CD4-positive, alpha-beta T cell treated with Interleukin-2 at 100 ng/mL for 4 hours (primary cell): ENCODE measurements at places on chromosomes 7 and 10.
A peak's percentile ranks its signal among the peaks of the same experiment; 100 is the strongest.

DNA sequence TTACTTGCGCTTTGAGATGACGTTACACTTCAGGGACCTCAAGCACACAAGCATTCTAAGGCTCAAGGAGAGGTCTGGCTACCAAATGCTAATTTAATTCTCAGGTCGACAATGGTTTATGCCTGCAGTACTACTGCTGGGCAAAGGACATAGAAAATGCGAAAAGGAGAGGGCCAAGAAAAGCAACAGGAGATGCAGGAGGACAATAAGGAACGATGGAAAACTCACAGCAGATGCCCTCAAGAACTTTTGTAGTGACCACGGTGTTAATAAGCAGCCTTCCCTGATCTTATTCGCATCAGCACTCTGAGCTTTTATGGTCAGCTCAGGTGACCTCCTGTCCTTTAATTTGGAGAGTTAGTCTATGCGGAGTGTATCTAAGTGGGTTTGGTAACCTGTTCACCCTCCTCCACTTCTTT is 146.3 kb downstream of the GPR85 start:
- DNase-seq = no peak

DNA sequence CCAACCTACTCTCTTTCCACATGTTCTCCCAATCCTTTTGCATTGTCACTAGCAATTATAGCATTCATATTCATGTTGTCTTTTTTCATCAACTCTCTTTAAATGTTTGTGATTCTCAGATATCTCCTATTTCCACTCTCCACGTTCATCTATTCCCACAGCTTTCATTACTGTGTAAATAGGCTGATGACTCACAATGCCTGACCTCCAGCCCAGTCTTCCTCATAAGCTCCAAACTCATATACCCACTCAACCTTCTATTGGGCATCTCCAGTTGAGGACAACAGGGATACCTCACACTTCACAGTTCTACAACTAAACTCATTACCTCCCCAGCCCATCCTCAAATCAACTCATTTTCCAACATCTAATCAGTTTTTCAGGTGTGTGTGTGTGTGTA is 194.1 kb downstream of the DGKI start:
- no peak for DNase-seq

GRCh38 chr10:75392271-75392670 is 9.3 kb downstream of the ZNF503 start:
- no peak for DNase-seq

DNA sequence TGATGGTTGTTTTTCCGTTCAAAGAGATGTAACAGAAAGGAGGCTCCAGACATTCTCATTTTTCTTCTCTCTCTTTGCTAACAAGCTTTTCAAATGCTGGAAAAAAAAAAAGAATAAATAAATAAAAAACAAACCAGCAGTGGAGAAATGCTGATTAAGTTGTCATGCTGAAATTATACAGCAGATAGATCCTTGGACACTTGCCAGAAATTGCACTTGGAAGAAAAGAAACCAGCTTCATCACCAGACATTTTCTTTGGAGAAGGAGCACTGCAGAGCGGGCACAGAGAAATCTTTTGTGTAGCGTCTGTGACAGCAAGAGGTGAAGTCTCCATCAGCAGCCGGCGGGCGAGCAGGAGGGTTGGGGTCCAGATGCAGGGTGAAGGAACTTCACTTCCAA is 55.8 kb downstream of the CLRN3 start:
- DNase-seq = no peak

GRCh38 chr7:159094919-159095915 is 49.5 kb downstream of the VIPR2 start:
- no peak for DNase-seq

- no peak for DNase-seq
These were observed 66.6 kb downstream of the ABCC2 start for GRCh38 chr10:99849057-99849456.

DNA sequence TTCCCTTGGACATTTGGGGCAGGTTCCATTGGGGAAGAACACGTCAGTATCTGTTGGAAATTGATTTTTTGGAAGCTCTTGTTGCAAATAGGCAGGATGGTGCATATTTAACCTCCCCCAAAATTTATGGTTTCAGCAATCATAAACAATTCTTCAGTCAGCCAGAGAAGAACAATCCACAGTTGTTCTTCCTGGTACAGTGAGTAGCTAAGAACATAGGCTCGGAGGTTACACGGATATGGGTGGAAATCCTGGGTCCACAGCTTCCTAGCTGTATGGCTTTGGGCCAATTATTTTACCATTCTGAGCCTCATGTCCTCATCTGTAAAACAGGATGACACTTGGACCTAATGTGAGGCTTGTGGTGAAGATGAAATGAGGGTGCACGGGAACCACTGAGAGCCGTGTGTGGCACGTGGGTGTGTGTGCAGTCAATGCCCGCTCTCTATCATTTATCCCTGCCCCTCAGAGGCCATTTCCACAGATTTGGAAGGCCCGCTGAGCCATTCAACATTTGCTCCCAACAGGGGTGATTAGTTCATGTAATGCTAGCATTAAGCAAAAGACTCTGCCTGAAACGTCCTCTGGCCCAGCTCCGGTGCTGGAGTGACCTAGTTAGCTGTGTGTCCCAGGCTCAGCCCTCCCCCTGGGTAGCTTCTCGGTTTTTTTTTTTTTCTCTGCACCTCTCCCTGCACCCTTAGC is 9.7 kb downstream of the CAMK1D start:
- DNase-seq = no peak

GRCh38 chr10:101781984-101782810 is 1.0 kb downstream of the NPM3 start:
- DNase-seq = no peak

DNA sequence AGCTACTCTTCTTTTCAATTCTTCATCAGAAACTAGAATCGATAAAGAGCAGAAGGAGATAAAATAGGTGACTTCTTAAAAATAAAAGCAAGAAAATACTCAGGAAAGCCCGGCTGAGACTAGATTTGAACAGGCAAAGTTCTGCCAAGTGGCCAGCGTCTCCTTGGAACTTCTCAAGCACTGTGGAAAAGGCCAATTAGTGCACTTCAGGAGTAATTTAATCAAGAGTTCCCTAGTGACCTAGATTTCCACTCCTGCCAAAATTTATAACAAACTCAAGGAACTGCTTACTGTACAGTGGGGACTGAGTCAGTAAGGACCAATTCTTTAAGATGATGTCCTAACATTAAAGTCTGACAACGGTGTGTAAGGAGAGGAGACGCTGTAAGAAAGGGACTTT is 57.3 kb downstream of the CHCHD3 start:
- no peak for DNase-seq

DNA sequence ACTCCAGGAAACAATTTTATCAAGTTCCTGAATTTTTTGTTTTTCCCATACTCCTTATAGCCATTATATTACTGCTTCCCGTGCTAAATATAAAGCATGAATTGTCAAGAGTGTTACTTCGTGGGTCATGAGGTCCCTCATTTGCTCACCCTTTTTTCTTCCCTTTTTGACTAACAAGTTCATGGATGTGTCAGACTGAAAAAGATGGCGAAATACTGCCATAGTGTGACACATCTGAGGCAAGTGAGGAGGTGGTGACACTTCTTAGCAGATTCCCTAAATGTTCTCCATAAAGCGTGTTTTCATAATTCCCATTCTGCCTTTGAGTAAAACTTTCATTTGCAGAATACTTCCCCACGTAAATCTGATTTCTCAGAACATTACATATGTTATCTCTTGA is 269.6 kb upstream of the FZD1 start:
- no peak for DNase-seq

- peak; percentile 79 for DNase-seq
These were observed 11.8 kb upstream of the ACBD5 start for GRCh38 chr10:27252267-27253000.

DNA sequence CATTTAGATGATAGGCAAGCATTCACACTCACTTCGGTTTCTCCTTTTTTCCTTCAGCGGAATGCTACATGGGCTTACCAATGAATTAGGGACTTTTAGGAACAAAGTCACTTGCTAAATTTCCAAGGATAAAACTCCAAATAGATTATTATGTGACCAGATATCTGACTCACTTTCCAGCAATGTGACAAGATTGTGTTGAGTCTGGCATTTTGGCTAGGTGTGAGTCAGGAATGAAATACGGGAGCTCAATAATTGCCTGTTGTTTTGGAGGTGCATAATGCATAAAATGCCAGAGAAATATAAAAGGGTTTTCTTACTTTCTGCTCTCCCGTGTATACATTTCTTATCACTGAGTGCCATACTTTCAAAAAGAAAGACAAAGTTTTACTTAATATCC is 721.1 kb downstream of the KCNMA1 start:
- no peak for DNase-seq

DNA sequence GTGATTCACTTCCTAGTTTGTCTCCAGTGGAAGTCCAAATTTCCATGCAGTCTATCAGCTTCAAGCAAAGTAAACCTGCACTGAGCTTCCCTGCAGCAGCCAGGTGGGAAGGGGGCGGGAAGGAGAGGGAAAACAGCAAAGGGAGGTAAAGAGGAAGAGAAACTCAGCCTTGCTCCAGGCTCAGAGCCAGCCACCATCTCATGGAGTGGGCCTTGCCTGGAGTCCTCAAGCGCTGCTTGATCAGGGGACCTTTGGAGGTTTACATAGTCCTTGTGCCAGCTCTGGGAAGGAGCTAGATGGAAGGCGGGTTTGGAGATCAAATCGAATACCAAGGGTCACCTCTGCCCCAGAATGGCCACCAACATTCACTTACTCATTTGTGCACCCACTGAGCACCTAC is 7.4 kb downstream of the CRTAC1 start:
- DNase-seq = no peak

DNA sequence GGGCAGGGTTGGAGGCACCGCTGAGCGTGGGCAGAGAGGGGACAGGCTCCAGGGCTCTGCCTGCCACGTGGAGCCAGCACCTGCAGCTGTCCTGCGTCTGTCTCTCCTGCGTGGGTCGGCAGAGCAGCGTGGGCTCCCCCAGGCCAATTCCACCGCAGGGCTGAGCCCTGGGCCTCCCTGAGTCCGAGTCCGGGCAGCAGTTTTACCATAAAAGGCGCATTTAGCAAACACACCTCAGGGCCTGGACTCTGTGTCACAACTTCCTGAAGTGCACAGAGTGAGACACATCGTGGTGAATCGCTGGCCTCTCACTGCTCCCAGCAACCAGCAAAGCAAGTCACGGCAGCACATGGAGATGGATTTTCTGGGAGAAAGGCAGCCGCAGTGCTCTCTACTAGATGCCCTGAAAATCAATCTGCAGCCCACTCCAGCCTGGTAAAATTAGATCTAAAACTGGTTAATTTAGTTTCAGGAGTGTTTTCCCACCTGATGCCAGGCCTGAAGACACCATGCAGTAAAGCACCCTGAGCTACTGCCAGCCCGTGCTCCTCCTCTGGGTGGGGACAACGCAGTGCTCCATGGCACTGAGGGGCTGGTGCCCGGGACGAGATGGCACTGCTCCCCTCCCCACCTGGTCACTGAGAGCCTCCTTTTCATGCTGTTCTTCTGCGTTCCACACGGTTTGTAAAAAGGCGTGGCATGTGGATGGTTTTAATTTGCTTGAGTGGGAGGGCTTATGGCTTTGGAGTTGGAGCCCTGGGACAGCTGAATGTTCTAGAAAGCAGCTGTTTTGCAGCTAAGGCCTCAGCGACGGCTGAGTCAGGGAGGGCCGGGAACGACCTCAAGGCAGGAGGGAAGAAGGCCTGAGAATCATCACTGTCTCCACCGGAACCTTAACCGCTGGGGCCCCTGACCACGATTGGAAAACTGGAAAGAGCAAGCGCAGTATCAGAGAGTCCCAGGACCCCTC is 336.9 kb downstream of the ADARB2 start:
- DNase-seq = no peak

DNA sequence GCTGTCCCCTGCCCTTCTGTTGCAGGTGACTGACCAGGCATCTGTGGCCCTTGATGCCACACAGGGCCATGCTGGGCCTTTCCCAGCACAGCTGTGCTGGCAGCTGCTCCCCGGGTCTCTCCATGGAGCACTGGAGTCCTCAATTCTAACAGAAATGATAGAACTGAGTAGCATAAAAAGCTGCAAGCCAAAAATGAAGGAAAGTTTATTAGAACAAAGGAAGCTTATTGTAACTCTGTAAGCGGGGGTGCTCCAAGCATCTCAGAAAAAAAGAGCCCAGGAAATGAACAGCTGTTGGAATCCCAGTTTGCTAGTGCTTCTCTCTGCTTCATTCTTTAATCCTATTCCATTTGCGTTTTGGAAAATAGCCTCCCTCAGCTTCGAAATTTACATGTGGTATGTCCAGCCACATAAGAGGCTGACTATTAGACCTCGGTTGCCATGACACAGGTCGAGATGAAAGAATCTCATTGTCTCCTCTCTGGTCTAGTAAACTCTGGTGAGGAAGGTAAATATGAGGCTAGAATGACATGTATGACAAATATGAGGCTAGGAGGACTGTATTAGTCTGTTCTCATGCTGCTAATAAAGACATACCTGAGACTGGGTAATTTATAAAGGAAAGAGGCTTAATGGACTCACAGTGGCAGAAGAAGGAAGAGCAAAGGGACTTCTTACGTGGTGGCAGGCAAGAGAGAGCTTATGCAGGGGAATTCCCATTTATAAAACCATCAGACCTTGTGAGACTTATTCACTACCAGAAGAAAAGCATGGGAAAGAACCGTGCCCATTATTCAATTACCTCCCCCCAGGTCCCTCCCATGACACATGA is 23.7 kb downstream of the EPDR1 start:
- no peak for DNase-seq

DNA sequence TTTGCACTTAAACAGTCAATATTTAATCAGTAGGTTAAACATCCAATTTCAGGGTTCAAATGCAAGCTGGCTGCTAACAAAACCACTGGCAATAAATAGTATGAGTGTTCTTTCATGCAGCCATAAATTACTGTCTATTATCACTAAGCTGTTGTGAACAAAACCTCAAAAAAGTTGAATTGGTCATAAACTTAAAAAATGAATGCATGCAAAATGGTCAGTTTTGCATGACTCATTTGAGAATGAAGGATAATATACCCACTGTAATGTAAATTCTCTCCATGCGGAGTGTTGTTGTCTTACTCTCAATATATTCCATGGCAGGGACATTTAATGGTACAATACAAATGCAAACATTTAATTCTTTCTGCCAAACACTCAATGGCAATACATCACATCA is 226.4 kb downstream of the MAGI2 start:
- DNase-seq = no peak

DNA sequence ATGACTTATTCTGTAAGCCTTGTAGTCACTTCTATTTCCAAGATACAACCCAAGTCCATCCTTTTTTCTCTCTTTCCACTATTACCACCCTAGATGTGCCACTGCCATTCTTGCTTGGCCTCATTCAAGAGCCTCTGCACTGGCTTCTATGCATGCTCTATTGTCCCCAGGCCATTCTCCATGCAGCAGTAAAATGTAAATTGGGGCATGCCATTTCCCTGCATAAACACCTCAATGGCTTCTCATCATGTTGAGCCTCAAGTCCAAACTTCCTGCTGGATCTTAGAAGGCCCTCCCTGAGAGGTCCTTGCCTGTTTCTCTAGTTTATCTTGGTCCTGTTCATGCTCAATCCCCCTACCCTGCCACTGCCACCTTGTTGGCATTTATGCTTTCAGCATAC is 23.2 kb upstream of the WDFY4 start:
- no peak for DNase-seq

- no peak for DNase-seq
These were observed 661.9 kb downstream of the SORCS1 start for GRCh38 chr10:106502641-106503040.
